ENCODE measurements at places on chromosomes 6 and 20. TPM values are rescaled to one million over a fixed set of nuclear protein-coding genes. Genes with fewer than 3 reads are reported as not detected.

GRCh38 chr6:47413752-47414422 lies 63.7 kb upstream of the CD2AP start:
- peak; percentile 70 for DNase-seq

DNA sequence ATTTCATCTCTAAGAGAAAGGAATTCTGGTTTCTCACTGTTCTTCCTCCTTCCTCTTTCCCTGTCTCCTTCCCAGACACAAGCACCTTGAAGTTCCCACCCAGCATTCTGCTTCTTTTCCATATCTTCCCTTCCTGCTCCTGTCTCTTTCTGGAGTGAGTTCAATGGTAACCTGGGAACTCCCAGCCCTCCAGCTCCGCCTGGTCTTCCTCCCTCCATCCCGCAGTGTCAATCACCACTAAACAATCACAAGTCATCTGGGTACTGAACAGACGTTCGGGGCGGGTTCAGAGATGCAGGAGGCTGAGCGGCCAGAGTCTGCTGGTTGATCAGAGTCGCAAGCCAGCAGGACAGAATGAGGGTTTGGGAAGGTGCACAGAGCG lies 7.7 kb downstream of the TTBK1 start:
- no peak for DNase-seq

- no peak for DNase-seq
Observed at GRCh38 chr6:39793516-39793915, 1.3 kb downstream of the DAAM2 start.

DNA sequence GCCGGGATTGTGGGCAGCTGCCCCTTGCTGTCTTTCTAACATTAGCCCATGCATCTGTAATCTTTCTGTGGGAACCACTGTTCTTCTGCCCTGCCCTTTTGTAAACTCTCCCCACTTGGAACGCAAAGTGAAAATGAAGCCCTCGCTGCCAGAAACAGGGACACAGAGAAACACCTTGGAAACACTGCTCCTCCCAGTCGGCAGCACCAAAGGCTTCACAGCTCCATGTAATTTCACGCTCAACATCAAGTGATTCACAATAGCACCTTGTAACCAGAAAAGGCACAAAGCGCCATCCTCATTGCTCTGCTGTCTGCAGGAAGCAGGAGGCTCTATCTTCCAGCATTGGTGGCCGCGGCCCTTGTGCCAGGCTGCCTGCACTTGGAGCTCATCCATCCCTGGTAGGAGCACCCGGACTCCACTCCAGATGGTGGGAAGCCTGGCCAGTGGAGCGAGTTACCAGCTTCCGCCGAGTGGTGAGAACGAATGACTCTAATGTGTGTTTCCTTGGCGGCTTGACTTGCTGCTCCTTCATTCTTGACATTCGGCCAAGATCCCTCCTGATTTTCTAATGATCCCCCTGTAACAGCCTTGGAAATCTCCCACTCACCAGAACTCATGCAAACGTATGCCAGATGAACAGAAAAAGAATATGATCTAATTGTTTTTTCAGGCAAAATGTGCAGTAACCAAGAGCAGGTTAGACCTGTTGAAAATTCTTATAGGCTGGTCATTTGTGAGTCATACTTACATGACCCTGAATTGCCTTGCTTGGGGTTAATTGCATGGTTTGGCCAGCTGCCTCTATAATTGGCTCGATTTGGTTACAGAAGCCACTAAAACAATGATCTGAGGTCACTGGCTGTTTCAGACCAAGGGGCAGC lies 169.1 kb upstream of the CDYL start:
- no peak for DNase-seq

- no peak for DNase-seq
Observed at GRCh38 chr20:19256085-19256484, 43.6 kb downstream of the SLC24A3 start.

Gene THBD
- total RNA-seq = not detected

Gene C20orf144
- 0.24 TPM for total RNA-seq

Gene BTNL2
- total RNA-seq = not detected

All from naive thymus-derived CD4-positive, alpha-beta T cell (primary cell).